Lower lobe of right lung (tissue), 2 donors: ENCODE measurements at places on chromosomes 11 and 22. TPM values are rescaled to one million over a fixed set of nuclear protein-coding genes. Genes with fewer than 3 reads are reported as not detected.
A peak's percentile ranks its signal among the peaks of the same experiment; 100 is the strongest.

- no peak for DNase-seq
- no peaks in the 10 kb centered on the region for H3K27me3 ChIP-seq
- H3K4me1 ChIP-seq = peaks cover 20% of the 10 kb centered on the region
- peak overlapping the region; percentile 70 for H3K27ac ChIP-seq
- peak overlapping the region; percentile 49 for H3K4me3 ChIP-seq
- H3K36me3 ChIP-seq = peaks cover 18% of the 10 kb centered on the region
Measured at GRCh38 chr22:40463683-40464082, 93.3 kb downstream of the SGSM3 start.

- H3K27ac ChIP-seq = no peak overlapping the region
- no peak for DNase-seq
- no peaks in the 10 kb centered on the region for H3K36me3 ChIP-seq
- H3K4me1 ChIP-seq = no peaks in the 10 kb centered on the region
Measured at GRCh38 chr11:19474954-19475721, 234.4 kb upstream of the E2F8 start.

GRCh38 chr11:107590460-107591377 lies at the start of gene ELMOD1:
Gene ELMOD1, plus strand, starts transcription at chr11:107591147. Its CDS starts 27,043 bp downstream, at chr11:107618190.
- no peaks in the 10 kb centered on the region for H3K36me3 ChIP-seq
- no peak within 1 kb of the TSS for H3K27ac ChIP-seq
- peaks cover 22% of the 10 kb centered on the region for H3K4me1 ChIP-seq
- peak within 1 kb of the TSS; percentile 72 for H3K4me3 ChIP-seq
- H3K27me3 ChIP-seq = peaks cover 44% of the 10 kb centered on the region
- peak; percentile 62 for DNase-seq

DNA sequence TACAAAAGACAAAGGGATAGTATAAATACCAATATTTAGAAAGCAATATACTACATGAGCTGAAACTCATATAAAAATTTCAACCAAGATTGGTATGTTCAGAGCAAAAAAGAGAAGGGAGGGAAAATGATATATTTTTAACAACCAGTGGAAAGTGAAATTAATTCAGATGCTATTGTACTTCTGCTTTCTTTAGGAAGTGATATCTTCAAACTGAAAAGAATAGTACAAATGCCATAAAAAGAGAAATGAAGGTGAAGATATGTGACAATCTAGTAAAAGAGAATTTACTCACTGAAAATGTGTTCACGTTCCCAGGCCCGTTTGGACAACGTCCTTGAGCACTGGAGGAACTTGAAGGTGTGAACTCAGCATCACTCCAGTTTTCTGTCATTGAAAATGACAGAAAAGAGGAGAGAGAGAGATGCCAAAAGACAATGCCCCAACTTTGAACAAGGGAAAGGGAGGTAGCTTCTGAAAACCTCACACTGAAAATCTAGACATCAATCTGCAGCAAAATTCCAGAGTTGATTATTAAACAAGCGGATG lies 47.5 kb downstream of the SC5D start:
- no peaks in the 10 kb centered on the region for H3K27me3 ChIP-seq
- peaks cover 13% of the 10 kb centered on the region for H3K4me1 ChIP-seq

DNA sequence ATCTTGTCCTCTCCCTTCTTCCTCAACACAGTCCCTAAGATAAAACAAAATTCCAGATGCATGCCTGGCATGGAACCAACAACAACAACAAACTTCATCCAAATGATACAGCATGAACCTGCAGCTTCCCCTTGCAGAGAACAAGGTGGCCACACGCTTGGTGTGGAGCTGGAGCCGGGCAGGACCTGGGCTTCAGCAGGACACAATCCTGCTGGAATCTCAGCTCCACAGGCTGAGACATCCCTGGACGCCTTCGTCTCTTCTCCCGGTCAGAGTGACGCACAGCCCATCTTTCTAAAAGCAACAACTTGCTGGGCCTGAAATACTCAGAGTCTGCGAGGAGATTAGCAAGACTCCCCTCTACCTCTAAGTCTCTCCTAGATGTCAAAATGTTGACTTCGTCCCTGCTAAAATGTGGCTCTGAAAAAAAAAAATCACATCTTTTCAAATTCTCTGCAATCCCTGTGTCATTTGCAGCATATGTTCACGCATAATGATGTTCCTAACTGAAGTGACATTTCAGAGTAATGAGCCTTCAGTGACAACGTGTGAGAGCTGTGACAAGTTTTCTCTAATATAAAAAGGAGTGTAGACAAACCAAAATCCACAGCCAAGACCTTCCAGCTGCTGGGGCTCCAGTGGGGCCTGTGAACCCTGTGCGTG lies 1232.3 kb downstream of the TBC1D22A start:
- H3K36me3 ChIP-seq = no peaks in the 10 kb centered on the region
- no peak overlapping the region for H3K27ac ChIP-seq
- H3K27me3 ChIP-seq = peaks cover 5% of the 10 kb centered on the region

DNA sequence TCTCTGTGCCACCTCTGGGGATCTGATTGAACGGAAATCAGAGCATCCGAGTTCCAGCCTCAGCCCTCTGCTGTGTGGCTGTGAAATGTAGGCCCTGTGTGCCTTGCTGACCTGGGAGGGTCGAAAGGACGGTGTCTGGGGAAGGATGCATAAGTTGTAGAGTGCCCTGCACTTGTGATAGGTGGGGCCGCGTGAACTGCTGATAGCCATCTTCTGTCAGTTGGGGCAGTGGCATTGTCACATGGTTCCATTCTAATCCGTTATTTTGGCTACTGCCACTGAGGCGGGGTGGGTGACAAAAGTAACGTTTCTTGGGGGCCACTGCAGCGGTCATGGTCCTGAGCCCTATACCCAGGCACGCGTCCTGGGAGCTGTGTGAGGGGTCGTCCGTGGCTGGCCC lies 63.4 kb downstream of the LRP5 start:
- no peak for DNase-seq
- H3K36me3 ChIP-seq = no peaks in the 10 kb centered on the region
- no peaks in the 10 kb centered on the region for H3K27me3 ChIP-seq
- no peak overlapping the region for H3K27ac ChIP-seq

- no peak overlapping the region for H3K27ac ChIP-seq
- H3K4me3 ChIP-seq = no peak overlapping the region
- H3K36me3 ChIP-seq = no peaks in the 10 kb centered on the region
Measured at GRCh38 chr22:28473258-28473657, 206.4 kb downstream of the TTC28 start.

DNA sequence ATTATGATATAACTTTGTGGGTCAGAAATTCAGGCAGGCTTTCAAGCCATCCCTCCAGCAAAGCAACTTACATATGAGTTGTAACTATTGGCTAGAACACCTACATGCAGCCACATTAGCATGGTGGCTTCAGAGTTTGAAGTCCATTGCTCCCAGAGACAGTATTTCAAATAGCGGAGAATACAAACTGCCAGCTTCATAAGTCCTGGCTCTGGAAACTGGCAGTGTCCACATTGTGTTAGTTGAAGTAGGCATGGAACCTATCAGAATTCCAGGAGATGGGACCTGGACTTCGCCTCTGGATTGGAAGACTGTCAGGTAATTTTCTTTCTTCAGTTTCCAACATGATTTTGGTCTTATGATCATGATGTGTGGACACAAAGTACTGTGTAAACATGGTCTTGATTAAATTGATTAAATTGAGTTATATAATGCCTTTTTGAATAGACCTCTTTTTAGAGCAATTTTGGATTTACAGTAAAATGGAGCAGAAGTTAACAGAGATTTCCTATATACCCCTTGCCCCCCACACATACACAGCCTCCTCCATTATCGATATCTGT lies 209.9 kb upstream of the NAV2 start:
- no peak overlapping the region for H3K4me3 ChIP-seq
- no peak overlapping the region for H3K27ac ChIP-seq
- no peaks in the 10 kb centered on the region for H3K27me3 ChIP-seq
- DNase-seq = no peak
- no peaks in the 10 kb centered on the region for H3K4me1 ChIP-seq
- no peaks in the 10 kb centered on the region for H3K36me3 ChIP-seq

GRCh38 chr22:32457031-32457430 lies 7.2 kb downstream of the BPIFC start:
- peaks cover 3% of the 10 kb centered on the region for H3K27me3 ChIP-seq
- H3K36me3 ChIP-seq = no peaks in the 10 kb centered on the region
- H3K4me3 ChIP-seq = no peak overlapping the region

DNA sequence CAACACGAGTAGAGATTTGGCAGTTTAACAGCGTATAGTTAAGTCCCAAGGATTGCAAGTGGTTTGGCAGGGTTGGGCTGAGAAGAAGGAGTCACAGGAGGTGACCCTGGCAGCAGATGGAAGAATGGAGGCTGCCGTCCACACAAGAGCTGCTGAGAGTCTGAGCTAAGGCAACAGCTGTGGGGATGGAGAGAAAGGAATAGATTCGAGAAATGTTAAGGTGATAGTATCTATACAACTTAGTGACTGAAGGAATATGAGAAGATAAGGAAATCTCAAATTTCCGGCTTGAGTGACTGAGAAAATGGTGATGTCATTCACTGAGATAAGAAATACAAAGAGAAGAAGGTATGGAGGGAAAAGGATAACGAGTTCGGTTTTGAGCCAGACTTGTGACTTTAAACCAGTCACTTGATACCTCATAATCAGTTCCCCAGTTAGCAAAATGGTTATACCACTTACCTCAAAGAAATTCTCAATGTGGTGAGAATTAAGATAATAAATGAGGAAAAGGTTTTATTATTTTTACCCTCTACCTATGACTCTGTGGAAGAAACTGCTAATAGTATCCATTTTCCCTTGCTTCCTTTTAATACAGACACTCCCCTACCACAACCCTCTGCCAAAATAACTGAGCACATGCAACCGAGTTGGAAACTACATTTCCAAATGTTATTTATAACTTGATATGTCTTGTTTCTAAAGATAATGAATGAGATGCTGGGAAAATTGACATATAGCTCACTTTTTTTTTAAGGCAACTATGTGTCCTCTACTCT lies 30.7 kb downstream of the FAM168A start:
- DNase-seq = no peak
- H3K4me3 ChIP-seq = no peak overlapping the region
- H3K36me3 ChIP-seq = no peaks in the 10 kb centered on the region
- no peaks in the 10 kb centered on the region for H3K27me3 ChIP-seq

DNA sequence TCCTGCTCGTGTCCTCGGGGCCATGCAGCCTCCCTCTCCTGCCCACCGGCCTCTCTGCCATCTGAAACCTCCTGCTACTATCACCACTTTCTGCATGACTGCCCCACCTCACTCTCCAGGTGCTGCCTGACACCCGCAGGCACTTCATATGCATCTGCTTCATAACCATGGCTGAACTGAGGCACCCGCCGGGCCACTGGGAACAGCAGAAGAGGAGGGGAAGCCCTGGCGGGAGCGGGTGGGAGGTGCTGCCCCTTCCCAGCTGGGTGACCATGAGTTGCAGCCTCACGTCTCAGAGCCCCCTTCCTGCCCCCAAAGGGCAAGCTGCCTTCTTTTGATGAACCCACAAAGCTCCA lies 21.7 kb upstream of the PICK1 start:
- H3K27ac ChIP-seq = no peak overlapping the region
- H3K4me1 ChIP-seq = peaks cover 24% of the 10 kb centered on the region
- H3K4me3 ChIP-seq = no peak overlapping the region
- H3K27me3 ChIP-seq = no peaks in the 10 kb centered on the region
- no peak for DNase-seq

- peaks cover 13% of the 10 kb centered on the region for H3K4me1 ChIP-seq
- no peak for DNase-seq
- H3K4me3 ChIP-seq = no peak overlapping the region
- no peak overlapping the region for H3K27ac ChIP-seq
- peaks cover 46% of the 10 kb centered on the region for H3K36me3 ChIP-seq
Measured at GRCh38 chr11:65089621-65090020, 5.6 kb downstream of the ZFPL1 start.

DNA sequence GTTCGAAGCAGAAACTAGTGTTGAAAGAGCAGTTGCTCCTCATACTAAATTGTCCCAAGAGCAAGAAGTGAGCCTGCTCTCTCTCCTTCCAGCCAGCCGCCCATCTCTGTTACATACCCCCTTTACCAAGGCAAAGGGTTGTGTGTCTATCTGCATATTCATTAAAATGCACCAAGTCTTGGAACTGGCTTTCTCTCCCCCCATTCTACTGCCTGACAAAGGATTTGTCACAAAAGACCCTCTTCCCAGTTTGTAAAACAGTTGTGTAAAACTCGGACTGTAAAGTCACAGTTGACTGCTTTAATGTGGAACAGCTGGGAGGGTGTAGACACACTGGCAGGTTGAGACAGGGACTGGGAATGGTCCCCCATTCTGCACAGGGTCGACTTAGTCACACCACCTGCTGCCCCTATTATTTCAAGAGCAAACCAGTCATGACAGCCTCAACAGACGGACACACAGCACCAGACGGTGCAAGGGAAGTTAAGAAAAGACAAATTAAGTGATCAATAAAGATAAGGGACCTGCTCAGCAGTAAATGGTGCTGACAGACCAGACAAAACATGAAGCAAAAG lies 60.0 kb upstream of the HTATIP2 start:
- H3K27me3 ChIP-seq = no peaks in the 10 kb centered on the region
- H3K36me3 ChIP-seq = no peaks in the 10 kb centered on the region
- H3K27ac ChIP-seq = no peak overlapping the region
- H3K4me3 ChIP-seq = no peak overlapping the region
- no peak for DNase-seq

ART5 gene
- total RNA-seq = 2.2 TPM

TMEM191B gene
- total RNA-seq = 7.6 TPM

KCNK4 gene
- total RNA-seq = not detected

OR52I1 gene
- total RNA-seq = not detected

LRRN4CL gene
- total RNA-seq = 3.4 TPM
